ENCODE measurements at places on chromosomes 7 and 10.

DNA sequence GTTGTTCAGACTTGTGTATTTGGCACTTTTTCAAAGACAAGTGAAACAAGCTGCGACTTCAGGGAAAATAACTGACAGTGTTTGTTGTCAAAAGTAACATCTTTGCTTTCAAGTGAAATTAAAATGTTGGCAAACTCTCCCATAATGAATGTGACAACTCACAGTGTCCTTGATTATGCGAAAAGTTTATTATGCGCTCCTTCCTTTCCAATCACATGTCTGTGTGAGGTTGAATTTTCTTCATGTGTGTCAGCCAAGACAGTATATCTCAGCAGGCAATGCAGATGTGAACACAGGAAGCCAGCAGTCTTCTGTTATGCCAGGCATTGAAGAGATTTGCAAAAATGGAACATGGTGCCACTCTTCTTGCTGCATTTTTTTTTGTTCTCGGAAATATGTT lies 28.7 kb downstream of the FBH1 start:
- no peak for DNase-seq

- no peak for DNase-seq
These were observed 208.1 kb downstream of the AHR start for GRCh38 chr7:17506596-17506995.

DNA sequence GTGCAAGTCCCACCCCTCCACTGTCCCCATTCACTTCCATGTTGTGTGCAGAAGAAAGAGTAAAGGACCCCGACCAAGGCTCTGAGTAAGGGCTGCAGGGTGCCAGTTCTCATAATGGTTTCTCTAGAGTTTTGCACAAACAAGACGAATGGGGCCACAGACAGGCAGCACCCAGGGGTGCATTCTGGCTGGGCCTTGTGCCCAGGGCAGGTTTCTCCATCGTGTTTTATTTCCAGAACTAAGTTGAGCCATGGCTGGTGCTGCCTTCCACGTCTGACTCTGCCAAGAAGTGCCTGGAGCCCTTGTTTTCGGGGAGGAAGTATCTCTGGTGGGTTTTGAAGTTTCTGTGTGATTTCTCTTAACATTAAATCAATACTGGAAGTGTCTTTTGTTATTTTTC lies 95.0 kb upstream of the SDK1 start:
- DNase-seq = no peak

- DNase-seq = peak; percentile 41
These were observed 26.8 kb downstream of the PRPF18 start for GRCh38 chr10:13613519-13613918.

- no peak for DNase-seq
These were observed 74.9 kb upstream of the PPIF start for GRCh38 chr10:79272353-79272752.

DNA sequence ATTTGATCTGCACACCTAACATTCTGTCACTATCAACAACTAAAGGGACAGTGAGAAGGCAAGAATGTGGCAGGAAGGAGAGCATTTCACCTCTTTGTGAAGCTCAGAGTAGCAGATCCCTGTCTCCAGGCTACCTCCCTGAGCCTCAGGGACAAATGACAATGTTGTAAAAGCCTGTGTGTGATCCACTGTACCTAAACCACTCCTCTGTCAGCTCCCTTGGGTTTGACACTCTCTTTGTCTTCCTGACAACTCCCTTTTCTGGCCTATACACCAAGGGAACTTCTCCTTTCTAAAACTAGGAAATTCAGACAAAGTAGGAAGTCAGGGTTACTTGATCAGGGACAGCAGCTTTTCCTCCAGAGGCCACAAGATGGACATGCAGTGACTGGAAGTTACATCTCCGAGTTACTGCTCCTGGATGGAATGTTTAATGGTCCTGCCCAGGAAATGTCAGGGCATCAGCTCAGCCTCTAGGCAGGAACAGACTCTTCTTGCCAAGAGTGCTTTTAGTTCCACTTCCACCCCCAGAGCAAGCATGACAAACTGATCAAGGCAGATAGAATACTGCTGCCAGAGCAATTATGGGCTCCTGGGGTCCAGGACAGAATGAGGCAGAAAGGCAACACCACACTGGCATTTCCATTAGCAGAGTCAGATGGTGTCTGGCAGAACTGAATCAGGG lies 1014.5 kb upstream of the LRRTM3 start:
- DNase-seq = no peak

- no peak for DNase-seq
These were observed 14.7 kb upstream of the CSGALNACT2 start for GRCh38 chr10:43123361-43124093.

DNA sequence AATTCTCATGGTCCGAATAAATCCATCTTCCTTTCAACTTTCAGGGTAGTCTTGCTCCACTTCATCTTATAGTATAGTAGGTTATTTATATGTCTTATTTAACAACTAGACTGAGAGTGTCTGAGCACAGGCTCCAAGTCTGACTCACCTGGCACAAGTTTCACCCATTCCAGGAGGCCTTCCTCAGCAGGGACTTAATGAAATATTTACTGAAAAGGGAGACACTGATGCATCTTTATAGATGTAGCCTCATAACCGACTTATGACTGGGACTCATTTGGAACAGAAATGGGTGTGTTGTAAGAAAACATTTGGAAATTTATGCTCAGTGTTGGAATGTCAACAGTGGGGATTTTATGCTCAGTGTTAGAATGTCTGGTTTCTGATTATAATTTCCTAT lies 59.9 kb downstream of the CH25H start:
- peak; percentile 5 for DNase-seq

DNA sequence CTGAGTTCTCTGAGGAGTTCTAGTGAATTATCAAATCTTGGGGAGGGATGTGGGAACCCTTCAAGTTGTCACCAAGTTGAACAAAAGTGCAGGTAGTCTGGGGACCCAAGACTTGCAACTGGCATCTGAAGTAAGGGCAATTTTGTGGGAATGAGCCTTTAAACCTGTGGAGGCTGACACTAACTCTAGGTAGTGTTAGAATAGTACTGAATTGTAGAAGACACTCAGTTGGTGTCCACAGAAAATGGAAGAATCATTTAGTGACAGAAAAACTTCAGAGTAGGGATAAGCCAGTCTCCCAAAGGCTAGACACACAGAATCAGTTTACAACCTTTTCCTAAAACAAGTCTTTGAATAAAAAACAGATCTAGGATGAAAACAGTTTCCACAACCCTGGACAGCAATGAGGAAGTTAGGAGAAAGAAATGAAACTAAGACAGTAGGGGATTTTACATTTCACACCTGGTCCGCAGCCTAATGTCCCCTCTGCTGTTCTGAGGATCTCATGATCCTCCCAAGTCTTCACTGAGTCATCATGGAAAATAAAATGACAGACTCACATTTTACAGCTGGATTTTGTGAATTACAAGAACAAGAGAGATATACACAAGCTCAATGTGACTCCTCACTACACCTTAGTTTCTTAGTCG lies 23.0 kb upstream of the ING3 start:
- DNase-seq = no peak

DNA sequence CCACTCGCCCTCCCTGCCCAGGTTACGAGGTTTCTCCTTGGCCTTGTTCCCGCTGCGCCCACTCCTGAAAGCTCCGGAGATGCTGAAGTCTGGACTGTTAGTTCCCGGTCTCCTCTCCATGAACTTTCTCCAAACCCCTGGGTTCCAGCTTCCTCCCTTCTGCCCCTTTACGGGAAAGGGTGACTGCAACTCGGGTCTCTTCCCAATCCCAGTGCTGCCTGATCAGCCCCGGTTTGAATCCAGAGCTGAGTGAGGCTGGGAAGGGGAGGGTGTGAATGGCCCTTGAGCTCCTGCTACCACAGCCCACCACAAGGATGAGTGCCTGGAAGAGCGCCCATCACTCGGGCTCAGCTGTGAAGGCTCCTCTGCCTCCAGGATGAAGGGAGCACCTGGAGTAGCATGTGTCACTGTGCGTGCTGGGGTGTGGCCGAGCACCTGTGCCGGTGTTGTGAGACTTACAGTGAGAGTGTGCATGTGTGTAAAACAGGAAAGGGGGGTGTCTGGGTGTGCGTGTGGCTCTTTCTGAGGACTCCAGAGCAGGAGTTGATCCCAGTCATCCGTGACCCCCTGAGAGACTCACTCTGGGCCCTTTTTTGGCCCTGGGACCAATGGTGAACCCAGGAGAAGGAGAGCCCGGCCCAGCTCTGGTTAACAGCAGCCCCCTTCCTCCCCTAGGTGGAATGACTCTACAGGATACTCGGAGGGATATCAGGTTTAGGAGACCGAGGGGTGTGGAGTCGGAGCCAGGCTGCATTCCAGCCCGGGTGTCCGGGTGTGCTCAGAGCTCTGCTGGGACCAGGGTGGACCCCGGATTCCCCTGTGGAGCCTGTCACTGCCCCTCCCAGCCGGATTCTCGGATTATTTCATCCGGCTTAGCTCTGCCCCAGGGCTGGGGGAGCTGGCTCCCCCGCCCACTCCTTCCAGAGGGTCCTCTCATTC lies 1.1 kb upstream of the ZNF467 start:
- DNase-seq = no peak

DNA sequence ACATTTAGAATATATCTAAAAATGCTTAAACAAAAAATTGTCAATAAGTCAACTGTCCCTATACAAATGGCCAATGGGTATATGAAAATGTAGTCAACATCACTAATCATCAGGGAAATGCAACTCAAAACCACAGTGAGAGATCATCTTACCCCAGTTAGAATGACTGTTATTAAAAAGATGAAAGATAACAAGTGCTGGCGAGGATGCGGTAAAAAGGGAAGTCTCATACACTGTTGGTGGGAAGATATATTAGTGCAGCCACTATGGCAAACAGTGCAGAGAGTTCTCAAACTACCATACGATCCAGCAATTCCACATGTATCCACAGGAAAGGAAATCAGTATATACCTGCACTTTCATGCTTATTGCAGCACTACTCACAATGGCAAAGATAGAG lies 48.6 kb upstream of the APBB1IP start:
- DNase-seq = no peak

All from kidney glomerular epithelial cell (primary cell).